ENCODE measurements at places on chromosomes 3 and 15.

DNA sequence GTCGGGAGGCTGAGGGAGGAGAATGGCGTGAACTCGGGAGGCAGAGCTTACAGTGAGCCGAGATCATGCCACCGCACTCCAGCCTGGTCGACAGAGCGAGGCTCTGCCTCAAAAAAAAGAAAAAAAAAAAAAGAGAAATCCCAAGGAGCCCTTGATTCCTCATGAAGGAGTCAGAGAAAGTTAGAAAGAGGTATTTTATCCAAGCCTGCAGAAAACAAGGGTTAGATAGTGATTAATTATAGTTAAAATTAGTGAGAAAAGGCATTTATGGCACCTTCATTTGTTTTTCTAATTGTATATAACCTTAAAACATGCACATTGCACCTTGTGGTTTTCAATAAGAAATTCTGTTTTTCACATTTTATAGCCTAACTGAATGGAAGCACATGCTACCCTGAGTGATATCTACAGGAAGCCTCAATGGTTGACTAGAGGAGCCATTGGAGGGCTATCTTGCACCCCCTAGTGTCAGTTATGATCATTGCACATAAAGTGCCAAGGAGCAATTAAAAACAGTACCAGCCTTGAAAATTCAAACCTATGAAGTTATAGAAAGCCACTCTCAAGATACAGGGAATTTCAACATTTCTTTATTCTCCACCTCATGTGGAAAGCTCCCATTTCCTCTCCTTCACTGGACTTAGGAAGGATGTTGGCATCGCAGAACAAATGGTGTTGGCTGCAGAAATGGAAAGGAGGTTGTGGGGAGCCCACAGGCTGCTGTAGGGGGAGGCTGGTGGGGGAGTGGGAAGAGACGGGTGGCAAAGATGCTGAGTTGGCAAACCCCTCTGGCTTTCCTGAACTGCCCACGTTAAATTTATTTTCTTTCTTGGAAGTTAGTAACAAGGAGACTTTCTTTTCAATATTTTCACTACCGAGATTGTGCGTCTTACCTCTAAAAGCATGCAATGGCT, 48.5 kb downstream of the ITGA11 start:
- DNase-seq: no peak

DNA sequence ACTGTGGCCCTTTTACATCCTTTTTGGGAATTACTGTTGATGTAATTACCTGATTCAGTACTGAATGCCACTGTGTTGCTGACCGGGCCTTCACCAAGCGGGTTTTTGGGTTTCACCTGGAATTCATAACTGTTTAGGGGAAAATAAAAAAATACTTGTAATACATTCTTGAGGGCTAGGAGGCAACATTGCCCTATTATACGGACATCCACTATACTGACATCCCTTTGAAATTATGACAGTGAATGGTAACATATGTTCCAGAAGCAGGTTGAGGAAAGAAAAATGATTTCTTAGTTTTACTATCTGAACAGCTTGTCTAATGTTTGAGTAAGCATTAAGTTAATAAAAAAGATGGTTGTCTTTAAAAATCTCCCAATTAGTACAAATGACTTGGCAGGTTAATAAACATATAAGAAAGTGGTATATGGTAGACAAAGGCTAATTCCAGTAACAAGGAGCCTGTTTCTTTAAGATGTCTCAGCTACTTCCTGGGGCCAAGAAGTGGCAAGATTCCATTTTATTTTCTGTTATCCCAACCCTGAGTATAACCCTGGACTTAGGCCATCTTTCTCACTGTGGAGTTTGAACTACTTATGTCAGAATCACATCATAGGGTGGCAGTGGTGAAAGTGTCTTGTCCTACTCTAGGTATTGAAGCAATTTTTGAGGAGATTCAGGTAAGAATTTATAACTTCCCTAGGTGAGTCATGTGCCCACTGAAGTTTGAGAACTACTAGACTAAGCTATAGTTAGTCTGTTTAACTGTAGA, 45.5 kb downstream of the TFG start:
- DNase-seq: no peak

GRCh38 chr3:10988001-10988665, 4.4 kb upstream of the SLC6A1 start:
- no peak for DNase-seq

GRCh38 chr15:69393831-69394491, 20.2 kb upstream of the KIF23 start:
- DNase-seq: no peak

DNA sequence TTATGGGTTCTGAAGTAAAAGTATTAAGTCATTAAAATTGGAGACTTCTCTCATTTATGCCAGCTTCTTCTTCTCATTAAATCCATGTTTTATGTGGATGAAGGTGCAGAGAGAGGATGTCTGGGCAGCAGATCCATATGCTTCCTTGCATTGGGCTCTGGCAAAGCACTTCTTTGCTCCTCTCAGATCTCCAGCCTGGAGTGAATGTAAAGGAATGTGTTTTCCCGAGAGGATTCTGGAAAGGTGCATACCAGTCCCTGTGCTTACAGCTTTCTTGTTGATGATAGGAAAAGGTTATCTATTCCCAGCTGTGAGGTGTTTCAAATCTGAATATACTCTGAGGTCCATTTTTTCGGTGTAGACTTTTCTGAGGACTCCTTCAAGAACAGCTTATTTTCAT, 79.9 kb upstream of the PEX5L start:
- DNase-seq: no peak

DNA sequence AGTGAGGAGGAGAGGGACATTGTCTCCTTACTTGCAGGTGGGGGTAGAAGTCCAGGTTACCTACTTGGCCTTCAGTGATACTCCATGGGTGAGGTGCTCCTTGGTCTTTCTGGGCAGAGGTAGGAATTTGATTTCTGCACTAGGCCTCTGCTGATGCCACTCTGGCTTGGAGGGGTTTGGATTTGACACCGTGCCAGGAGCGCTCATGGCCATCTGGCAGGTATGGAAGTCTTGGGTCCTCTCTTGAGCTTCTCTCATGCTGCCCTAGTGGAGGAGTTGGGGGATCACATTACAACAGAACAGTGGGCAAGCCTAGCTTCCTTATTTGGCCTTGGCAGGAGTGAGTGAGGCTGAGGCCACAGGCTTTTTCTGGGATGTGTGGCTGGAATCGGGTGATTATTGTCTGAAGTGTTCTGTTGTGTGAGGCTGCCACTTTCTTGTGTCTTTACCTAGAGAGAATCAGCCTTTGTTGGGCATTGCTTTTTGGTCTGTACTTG, 525.0 kb downstream of the GABRG3 start:
- DNase-seq: no peak

GRCh38 chr3:38353151-38353550, 6.6 kb downstream of the XYLB start:
- no peak for DNase-seq
